ENCODE measurements at places on chromosomes 7 and 10. TPM values are rescaled to one million over a fixed set of nuclear protein-coding genes. Genes with fewer than 3 reads are reported as not detected.

PAPOLB gene
- not detected for total RNA-seq

GCK gene
- total RNA-seq: 1.2 TPM

DNA sequence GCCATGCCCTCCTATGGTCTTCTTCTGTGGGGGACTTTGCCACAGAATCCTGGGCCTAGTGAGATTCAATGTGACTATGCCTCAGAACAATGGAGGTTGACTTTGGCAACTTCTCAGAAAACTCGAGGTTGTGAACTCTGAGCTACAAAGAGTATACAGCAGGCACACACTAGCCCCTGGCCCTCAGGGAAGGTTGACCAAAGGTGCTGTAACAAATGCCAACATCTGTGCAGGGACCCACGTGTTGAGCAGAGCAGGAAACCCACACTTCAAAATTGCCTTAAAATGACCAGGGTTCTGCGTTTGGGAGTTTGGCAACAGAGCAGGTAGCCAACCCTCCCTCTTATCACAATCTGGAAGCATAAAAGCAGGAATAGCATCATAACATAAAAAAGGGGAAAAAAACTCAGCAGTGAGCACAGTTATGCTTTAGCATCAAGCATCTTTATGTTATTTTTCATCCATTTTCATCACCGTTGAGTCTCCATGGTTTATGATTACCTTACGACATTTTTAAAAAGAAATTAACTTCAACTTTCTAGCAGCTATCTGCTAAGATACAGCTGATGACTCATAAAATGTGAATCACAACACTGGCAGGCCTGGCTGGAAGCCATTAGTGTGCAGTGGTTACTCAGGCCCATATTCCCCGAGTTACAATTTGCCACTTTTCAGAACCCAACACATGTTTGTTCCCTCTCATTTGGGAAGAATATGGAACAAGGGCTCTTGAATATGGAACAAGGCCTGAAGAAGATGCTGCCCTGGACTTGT is 11.1 kb downstream of the PRLHR start:
- peaks cover 2% of the 10 kb centered on the region for H3K27me3 ChIP-seq
- no peaks in the 10 kb centered on the region for H3K4me1 ChIP-seq
- no peak for DNase-seq

DNA sequence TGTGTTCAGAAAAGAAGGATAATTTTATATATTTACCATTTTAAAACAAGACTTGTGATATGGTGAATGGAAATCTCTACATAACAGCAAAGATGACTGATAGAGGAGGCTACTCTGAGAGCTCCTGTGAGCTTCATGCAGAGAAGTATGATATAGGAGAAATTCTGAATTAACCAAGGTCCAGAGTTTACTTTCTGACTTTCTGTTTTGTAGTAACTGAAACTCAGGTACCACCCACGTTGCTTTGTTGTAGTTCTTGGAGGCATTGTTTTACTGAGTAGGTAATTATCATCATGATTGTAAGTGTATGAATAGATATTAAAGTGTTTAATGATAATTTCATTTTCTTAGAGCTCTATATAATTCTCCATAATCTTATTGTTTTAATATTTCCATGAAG is 18.0 kb upstream of the SFR1 start:
- no peak overlapping the region for H3K27ac ChIP-seq
- DNase-seq: no peak
- no peak overlapping the region for H3K4me3 ChIP-seq

GRCh38 chr10:96470116-96470743 is 43.5 kb downstream of the TLL2 start:
- H3K4me1 ChIP-seq: peaks cover 3% of the 10 kb centered on the region
- H3K4me3 ChIP-seq: no peak overlapping the region
- no peak overlapping the region for H3K27ac ChIP-seq
- DNase-seq: peak; percentile 7

PLOD3 gene
- 34.0 TPM for total RNA-seq

DNA sequence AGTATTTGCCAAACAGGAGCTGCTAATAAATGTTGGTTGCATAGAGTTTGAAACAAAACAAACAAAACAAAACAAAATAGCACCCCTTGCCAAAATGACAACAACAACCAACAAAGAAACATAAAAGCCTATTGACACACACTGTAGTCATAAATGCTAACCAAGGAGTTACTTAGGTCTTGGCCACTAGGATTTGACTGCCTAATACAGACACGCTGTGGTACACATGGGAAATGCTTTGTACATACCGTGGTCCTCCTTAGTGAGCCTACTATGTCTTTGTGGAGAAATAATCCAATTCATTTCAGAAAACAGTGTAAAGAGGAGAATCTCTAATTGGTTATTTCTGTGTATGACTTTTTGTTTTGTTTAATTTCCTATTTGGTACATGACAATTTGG is 53.2 kb upstream of the MTPN start:
- no peaks in the 10 kb centered on the region for H3K4me1 ChIP-seq
- no peak overlapping the region for H3K27ac ChIP-seq
- H3K4me3 ChIP-seq: no peak overlapping the region
- no peak for DNase-seq
- no peaks in the 10 kb centered on the region for H3K36me3 ChIP-seq

DNA sequence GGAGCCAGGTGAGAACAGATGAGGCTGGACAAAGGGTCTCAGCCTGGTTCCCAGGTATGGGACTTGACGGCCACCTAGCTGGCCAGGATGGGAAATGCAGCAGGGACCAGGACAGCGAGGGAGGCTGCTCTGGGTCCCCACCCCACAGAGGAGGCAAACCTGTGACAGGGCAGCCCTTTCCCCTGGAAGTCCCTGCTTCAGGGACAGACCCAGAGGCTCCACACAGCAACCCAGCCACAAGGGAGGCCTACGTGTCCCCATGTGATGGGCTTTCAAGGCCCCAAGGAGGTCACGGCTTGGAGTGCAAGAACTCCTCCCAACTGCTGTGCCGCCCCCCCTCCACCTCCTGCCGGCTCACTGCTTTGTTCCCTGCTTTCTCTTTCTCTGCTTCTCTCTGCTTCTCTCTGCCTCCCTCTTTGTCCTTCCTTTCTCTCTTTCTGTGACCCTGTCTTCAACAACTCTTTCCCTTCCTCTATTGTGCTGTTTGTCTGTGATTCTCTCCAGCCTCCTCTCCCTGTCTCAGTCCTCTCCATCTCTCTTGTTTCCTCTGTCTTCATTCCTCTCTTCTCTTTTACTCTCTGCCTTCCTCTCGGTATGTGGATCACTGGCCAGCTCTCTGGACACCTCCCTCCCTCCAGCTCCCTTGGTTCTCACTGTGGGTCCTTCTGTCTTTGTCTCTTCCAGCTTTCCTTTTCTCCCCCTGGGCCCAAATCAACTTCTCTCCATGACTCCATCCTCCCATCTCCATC is 9.6 kb upstream of the EIF5AL1 start:
- peaks cover 5% of the 10 kb centered on the region for H3K27me3 ChIP-seq
- no peak overlapping the region for H3K27ac ChIP-seq
- H3K4me3 ChIP-seq: no peak overlapping the region
- DNase-seq: no peak
